ENCODE measurements at places on chromosomes 12 and 14.

GRCh38 chr12:105912882-105913678 is 225.7 kb downstream of the NUAK1 start:
- DNase-seq, result no peak

GRCh38 chr12:24488906-24489619 is 459.8 kb downstream of the BCAT1 start:
- no peak for DNase-seq

DNA sequence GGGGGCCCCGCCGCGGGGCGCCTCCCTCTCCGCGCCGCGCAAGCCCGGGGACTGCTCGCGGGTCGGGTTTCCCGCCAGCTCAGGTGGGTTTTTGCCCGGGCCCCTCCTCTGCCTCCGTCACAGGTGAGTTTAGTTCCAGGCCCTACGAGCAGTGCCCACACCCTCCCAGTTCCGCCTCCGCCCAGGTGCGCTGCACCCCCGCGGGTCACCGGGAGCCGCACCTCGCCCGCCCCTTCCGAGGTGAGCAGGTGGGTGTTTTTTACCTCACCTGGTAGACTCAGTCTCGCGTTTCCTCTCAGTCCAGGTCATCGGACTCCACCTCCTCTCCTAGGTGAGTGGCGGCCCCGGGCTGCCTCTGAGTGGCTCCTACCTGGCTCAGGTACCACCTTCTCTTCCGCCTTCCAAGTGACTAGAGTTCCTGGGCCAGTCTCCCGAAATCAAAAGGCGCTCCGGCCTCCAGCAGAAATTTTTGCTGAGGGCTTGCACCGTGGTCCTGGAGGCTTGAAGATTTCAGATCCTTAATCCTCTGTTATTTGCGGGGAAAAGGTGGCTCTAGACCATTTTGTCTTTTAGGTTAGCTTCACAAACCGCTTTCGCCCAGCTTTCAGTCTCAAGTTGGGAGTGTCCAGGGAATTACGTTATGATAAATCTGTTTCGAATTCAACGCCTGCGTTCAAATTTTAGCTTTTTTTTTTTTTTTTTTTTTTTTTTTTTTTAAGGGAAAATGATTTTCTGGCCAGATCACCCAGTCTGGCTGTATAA is at the start of gene TMEM30B:
TMEM30B (minus strand) TSS at position 153 of the 762 bp plus-strand sequence. CDS start 191 bp downstream, outside the sequence.
- DNase-seq, result no peak

DNA sequence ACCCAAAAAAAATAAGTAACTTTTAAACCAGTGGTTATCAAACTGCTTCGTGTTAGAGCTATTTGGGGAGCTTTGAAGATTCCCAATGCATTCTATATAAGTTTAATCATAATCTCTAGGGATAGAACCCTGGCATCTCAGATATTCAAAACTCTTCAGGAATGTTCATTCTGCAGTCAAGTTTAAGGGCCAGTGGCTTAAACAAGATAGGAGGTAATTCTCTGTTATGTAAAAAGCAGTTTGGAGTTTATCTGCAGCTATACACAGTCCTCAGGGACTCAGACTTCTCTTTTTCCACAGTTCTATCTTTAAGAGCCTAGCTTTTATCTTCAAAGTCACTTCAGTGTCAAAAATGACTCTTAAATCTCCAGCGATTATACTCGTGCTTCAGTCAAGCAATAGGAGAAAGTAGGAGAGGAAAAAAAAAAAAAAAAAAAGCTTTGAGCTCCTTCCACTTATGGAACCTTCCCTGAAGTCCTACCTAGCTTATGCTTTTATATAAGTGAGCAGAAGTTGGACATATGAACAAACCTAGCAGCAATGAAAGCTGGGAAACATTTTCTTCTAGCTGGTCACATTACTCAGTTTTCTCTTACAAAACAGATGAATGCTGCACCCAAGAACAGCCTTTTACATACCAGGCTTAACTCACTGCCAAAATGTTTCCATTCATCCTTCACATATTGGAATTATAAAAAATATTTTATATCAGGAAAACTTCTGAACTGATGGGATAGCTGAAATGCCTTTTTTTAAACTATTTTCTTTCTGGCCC is 302.8 kb downstream of the FSCB start:
- DNase-seq, result no peak

- DNase-seq, result peak; percentile 67
Measured at GRCh38 chr14:80850197-80850814, 91.2 kb downstream of the CEP128 start.

- DNase-seq, result no peak
Measured at GRCh38 chr12:12428047-12428446, 71.2 kb downstream of the BORCS5 start.
